Daoy (cell line): ENCODE measurements at places on chromosomes 7 and 10.

DNA sequence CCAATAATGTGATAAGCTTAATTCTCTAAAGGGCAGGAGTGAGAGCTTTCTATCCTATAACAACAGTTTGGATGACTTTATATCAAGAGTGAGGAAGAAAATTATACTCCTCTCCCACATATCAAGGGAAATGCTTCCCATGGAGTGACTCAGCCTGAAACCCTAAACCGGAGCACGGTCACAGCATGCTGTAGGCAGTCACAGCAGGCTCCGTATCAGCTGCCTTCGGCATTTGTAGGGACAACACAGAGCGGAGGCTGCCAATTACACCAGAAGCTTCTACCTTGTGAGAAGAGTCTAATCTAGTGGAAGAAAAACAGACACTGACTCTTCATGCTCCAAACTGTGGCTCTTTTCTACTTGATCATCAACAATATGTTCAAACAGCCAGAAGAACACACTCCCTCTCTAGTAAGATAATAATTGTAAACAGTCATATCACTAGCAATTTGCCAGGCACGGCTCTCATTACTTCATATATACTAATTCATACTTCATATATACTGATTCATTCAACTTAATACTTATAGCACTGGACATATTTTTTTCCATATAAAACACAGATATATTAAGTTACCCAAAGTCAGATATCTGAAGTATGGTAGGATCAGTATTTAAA, 65.9 kb downstream of the DGKB start:
- peak; percentile 75 for DNase-seq

DNA sequence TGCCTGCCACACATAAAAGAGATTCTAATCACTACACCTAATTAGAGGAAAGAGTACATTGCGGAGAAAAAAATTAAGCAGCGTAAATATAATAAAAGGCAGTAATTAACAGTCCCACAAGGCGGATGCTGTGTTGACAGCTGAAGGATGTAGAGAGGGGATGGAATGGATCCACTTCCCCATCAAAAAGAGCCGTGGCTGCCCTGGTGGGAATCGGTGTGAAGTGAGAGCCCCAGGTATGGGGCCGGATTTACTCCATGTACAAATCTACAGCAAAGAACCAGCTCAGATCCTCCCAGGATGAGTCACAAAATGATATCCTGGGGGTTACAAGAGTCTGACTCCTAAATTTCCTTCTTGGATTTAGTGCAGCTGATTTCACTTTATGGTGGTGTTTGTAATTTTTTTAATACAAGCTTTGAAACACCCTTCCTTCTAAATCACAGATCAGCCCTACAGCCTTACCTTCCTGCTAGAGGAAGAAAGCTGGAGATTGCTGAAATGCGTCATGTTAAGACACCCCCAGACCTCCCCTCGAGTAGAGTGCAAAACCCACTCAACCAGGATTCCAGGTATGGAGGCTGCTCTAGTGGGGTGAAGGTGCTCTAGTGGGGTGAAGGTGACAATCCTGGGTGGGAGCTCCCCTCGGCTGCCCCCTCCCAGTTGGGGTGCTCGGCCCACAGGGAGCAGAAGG, 398.4 kb downstream of the PLXNA4 start:
- DNase-seq, result peak; percentile 30

DNA sequence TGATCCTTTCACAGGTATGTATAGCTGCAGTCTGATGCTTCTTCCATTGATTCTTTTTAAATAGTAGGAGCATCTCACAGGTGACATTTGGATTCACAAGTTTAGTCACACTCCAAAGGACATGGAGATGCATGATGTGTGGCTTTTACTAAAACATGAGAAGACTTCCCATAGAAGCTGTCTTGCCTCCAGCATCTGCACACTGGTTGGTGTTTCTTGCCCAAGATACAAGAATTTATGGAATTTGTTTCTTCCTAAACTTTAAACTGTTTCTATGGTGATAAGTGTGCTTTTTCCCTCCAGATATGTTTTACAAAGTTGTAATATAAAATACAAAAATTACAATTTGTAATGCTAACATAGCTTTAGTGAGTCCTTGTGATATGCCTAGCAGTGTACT, 24.2 kb downstream of the ADIRF start:
- DNase-seq, result no peak

DNA sequence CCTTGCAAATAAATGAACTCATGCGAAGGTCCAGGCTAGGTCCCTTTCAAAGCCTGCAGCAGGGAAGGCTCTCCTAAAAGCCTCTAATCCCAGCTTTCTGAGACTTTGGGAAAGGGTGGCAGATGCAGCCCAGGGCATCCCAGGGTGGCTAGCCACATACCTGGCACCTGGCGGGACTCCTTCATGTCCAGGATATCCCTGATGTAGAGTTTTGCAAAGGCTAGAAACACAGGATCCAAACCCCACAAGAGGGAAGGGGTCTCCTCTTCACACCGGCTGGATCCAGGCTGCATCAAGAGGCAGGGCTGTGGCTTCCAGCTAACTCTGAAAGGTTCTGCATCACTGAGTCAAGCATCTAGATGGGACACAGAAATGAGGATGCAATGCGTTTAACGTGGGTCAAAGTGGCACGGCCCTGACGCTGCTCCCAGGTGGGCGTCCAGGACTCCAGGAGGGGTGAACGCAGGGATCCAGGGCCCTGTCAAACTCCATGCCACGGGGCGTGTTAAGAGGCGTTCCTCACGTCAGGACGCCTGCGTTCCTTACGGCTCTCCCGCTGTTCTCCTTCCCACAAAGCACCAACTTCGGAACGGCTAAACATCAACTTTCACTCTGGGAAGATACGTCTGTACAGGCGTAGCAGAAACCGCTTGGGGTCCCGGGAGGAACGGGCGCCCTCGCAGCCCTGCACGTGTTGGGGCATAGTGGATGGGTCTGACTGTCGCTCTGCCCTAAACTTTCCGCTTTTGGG, 507 bp downstream of the STN1 start:
- DNase-seq, result peak; percentile 3

DNA sequence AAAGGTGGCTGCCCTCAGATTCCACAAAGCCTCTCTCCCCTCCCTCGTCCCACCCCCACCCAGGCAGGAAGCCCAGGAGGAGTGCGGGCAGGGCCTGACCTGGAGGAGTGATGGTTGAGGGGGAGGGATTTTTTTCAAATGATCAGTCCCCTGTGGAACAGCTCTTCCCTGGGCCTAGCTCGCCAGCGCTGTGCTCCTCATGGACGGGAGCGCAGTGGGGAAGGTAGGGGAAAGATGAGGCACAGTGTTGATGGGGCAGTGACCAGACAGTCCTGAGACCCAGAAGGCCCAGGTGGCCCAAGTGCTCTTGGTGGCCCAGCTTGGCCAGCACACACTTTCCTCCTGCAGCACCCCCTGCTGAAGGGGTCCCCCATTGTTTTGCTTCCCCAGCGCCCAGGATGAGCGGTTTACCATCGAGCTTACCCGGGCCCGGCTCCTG, 8.5 kb downstream of the SAP25 start:
- DNase-seq, result no peak

DNA sequence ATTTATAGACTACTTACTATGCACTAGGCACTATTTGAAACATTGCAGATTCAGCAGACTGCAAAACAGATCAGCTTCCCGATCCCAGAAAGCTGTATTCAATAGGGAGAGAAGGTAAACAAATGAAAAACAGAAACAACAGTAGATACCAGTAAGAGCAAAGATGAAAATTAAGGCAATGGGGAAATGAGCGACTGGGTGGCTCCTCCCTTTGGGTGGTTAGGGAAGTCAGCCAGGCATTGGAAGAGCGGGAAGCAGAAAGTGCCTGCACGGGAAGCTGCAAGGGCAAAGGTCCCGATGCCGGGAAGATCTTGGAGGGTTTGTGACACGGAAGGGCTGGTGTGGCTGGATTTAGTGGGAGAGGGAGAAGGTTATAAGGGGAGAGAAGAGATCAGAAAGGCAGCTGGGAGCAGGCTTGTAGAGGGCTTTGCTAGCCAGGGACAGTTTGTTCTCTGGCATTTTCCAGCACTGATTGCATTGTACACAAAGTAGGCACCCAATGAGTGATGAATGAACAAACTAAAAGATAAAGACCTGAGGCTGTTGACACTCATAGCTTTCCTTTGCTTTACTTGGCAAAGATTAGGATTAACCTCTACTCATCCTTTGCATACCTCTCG, 67.8 kb downstream of the NAMPT start:
- peak; percentile 87 for DNase-seq

DNA sequence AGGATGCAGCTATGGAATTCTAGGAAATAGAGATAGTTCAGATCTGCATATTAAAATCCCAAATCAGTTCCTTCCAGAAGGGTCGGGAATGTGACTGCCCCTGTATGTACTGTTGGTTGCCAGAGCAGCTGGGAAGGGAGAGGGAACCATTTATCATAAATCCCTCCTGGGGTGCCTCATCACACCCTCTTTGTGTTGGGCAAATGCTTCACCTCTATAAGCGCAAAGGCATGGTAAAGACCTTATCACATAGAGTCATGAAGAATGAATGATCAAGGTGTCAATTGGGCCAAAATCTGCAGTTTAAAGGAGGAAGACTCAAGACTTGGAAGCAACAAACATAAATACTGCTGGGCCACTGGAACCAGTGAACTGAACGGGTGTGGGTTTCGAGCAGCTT, 65.0 kb downstream of the FRMD4A start:
- no peak for DNase-seq

DNA sequence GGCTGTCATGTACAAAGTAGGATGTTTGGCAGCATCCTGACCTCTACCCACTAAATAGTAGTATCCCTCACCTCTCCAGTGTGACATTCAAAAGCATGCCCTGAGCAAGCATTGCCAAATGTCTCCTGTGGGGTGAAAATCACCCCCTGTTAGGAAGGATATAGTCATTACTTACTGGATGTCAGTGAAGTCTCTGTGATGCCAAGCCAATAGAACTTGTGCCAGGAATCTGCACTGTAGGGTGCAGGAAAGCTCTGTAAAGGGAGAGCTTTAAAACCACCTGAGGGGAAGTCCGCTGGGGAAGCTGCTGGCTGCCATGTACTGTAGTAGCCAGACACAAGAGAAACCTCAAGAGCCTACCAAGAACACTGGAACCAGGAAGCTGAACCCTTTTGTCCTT, 170.7 kb upstream of the DKK1 start:
- DNase-seq, result no peak

- no peak for DNase-seq
Measured at GRCh38 chr7:28891192-28891875, 66.8 kb downstream of the TRIL start.

- no peak for DNase-seq
Measured at GRCh38 chr10:87966459-87966858, 103.0 kb downstream of the PTEN start.

DNA sequence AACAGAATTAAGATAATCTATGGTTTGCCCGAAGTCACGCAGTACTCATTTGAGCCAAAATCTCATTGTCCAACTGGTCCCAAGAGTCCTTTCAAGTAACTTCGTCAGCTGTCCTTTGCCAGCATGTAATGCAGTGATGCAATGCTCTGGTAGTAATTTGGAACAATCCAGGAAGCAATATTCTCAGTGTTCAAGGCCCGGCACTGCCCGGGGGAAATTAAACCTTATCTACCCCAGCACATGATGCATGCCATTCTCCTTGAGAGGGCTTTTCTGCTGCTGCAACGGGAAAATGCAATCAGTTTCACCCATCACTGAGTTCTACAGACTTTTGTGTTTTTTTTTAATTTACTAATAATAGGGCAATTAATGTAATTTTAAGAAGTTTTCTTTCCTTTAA, 77.6 kb upstream of the NME8 start:
- no peak for DNase-seq
